ENCODE measurements at places on chromosomes 12 and 14.

DNA sequence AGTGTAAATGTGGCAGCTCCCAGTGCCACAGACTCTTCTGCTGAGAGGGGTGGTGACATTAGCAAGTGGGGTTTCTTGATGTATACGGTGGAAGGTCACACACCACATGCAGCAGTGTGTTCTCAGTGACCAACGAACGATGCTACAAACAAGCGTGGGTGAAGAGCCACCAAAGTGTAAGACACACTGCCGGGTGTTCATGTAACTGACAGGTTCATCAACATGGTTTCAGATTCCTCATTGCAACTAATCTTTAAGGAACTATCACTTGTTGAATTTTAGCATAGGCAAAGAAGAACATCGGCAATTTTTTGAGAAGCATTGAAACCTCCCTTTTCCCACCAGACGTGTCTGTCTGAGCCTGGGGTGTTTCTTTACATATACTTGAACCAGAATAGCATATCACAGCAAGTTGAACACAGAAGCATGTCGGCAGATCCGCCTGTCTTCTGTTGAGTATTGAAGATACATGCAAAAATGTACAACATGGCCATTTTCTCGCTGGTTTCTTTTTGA is 58.8 kb downstream of the PPP2R5C start:
- DNase-seq = peak; percentile 69

DNA sequence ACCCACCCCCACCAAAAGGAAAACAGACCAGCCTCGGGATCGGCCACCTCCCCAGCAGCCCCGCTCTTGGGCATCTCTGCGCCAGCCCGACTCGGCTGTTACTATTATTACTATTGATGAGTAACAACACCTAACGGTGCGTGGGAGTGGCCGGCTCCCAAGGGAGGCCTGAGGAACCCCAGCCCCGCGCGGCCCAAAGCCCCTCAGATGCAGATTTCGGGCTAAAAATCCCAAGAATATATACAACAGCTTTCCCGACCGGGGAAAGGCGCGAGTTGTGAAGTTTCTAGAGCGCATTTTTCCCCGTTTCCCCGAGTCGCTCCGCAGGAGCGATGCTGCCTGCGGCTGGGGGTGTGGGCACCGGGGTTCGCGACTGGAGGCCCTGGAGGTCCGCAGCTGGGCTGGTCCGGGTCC is 565 bp downstream of the NT5DC3 start:
- no peak for DNase-seq

DNA sequence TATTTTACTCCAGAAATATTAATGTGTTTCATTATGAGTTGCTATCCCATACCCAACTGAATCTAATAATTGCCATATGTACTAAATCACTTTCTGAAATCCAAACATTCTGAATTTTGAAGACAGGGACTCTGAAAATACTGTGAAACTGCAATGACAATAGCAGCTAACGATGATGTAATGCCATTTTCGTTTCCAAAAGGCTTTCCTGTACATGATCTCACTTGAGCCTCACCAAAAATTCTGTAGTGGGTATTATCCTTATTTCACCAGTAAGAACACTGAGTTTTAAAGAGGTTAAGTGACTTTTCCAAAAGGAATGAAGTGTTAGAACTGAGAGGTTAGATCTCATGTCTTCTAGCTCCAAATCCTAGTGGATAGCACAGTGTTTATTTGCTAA is 133.3 kb downstream of the FLRT2 start:
- no peak for DNase-seq

DNA sequence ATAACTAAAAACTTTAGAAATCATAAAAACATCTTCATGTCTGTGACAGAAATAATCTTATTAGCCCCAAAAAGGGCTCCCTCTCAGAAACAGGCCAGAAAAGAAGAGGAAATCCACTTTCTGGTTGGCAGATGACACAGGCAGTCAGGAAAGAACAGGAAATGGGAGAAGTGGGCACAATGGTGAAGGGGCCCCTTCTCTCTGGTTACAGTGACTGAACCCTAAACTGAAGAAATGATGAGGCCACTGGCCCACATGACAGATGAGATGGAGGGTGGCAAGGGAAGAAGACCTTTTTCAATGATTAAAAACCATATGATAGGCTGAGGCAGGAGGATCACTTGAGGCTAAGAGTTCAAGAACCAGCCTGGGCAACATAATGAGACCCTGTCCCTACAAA is 21.1 kb downstream of the TCTN1 start:
- no peak for DNase-seq

- DNase-seq = peak; percentile 50
Observed at GRCh38 chr12:4119157-4119761, 154.3 kb upstream of the CCND2 start.

GRCh38 chr14:75044322-75044721 is 6.9 kb downstream of the MLH3 start:
- no peak for DNase-seq

DNA sequence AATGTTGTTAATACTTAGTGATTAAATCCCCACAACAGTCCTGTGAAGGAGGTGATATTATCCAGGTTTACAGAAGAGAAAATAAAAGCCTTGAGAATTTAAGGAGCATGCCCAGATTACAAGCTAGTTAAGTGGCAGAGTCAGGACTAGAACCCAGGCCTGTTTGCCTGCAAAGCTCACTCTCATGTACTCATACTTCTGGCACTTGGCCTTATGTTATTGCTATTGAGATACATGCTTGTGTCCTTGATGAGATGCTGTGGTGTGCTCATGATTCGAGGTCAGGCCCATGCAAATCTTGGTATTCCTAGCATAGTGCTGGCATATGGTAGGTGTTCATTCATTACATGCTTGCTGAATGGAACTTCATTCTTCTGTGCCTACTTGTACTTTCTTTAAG is 7.6 kb upstream of the EID3 start:
- DNase-seq = no peak

- DNase-seq = no peak
Observed at GRCh38 chr12:130438243-130438620, 100.5 kb downstream of the PIWIL1 start.

- no peak for DNase-seq
Observed at GRCh38 chr12:1504895-1505311, 89.5 kb downstream of the FBXL14 start.

DNA sequence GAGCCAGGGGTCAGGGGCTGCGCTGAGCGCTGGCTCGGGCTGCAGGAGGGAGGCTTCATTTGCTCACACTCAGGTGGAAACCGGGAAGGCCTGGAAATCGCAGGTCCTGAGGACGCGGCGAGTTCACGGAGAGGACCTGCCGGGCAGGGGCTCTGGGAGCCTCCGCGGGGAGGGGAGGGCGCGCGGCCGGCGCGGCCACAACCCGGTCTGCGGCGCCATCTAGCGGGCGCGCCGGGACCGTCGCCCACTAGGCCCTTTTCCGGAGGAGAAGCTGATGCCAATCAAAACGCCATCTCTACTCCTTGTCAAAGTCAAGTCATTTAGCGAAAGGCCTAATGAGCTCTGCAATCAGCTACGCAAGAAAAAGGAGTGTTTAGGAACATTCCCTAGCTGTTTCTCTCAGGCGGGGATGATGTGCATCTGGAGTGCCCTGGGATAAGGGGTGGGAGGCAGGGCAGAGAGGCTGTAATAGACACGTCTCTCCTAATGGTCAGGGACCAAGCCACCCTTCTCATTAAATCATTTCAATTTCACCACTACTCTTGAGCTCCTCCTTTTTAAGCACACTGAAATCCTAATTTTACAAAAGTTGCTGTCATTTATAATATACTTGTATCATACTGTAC is 885.8 kb upstream of the TMEM132C start:
- DNase-seq = peak; percentile 6

GRCh38 chr12:98401427-98401826 is 114.0 kb upstream of the TMPO start:
- no peak for DNase-seq

- no peak for DNase-seq
Observed at GRCh38 chr12:15045451-15045850, 72.6 kb downstream of the PDE6H start.

DNA sequence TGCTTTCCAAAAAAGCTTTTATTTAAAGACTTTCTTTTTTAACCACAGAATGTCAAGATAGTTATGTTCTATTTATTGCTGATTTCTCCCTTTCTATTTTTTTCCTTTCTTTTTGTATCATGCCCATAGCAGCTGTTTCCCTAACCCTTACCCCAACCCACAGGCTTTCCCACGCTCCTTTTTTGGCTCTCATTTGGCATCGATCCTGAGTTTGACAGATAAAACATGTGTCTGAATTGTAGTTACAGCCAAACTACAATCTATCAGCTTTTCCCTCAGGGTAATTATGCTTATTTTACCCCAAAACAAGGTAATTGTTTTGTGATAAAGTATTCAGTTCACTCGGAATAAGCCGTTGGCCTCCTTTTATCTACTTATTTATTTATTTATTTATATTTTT is 46.7 kb downstream of the PDE3A start:
- no peak for DNase-seq

GRCh38 chr14:71658261-71658860 is 273.9 kb upstream of the RGS6 start:
- no peak for DNase-seq

All from CD4-positive, alpha-beta memory T cell (primary cell).